Putamen (tissue), 1 donor: ENCODE measurements at places on chromosomes 4 and X.

- DNase-seq = no peak
These were observed 65.6 kb downstream of the ATXN3L start for GRCh38 chrX:13254076-13254785.

- DNase-seq = no peak
These were observed 112.7 kb upstream of the PTPN13 start for GRCh38 chr4:86481440-86481839.

DNA sequence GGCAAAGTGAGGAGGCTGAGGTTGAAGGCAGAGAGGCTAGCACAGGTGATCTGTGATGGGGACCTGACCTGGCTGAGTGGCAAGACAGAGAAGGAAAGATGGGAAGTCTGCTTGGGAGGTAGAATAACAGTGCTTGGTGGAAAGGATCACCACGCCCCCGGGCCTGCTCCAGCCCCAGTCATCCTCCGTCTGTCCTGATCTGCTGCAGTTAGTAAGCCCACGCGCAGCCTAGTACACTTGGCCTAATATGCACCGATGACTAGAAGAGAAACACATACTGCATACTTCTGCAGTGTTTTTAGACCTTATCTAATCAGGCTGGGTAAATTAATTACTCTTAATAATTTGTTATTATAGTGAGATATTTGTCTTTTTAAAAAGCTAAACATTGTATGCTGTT is 103.7 kb upstream of the KLF3 start:
- DNase-seq = no peak

- DNase-seq = no peak
These were observed 332.1 kb downstream of the ARAP2 start for GRCh38 chr4:35912174-35912573.

DNA sequence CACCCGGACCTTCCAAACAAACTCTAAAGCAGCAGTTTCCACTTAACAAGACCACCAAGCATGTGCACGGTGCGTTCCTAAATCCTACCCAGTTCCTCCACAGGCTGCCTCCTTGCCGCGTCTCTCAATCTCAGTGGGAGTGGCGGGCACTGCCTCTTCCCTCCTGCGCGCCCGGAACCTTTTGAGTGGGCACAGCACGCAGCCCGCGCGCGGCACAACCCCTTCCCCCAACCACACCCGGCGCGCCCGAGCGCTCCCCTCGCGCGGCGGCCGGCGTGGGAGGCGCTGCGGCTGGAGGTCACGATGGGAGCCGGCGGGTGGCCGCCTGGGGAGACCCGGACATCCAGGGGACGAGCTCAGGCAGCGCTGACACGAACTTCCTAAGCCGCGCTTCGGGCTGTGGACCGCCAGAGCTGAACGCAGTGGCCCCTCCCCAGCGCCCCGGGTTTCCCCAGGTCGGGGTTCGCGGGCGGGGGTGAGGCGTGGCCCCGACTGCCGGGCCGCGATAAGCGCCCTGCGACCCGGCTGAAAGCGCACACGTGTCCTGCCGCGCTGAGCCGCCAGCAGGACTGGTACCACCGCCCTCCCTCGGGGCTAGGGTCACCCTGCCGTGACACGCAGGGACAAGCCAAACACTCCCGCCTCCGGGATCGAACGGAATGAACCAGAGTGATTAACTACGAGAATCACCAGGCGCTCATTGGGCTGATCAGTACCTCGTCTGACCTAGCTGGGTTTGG is at the start of gene ABCG2:
ABCG2 (minus strand) TSS at position 151 of the 740 bp plus-strand sequence. CDS start 18,644 bp downstream, outside the sequence.
- peak; percentile 25 for DNase-seq

DNA sequence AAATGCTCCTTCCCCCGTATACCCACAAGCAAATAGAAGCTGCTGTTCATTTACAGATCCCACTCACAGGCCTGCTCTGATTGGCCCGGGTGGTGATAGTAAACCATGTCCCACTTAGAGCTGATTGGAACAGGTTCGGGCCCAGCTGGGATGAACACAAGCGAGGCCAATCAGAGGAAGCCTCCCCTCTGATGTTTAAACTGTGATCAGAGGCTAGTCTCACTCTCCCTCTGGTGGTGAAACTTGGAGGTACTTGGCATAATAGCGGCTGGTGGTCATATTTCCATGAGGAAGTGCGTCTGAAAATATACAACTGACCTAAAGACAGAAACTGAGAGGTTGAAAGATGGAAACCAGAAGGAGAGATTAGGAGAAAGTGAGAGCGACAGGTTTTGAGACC is 51.5 kb upstream of the TRPC3 start:
- no peak for DNase-seq

DNA sequence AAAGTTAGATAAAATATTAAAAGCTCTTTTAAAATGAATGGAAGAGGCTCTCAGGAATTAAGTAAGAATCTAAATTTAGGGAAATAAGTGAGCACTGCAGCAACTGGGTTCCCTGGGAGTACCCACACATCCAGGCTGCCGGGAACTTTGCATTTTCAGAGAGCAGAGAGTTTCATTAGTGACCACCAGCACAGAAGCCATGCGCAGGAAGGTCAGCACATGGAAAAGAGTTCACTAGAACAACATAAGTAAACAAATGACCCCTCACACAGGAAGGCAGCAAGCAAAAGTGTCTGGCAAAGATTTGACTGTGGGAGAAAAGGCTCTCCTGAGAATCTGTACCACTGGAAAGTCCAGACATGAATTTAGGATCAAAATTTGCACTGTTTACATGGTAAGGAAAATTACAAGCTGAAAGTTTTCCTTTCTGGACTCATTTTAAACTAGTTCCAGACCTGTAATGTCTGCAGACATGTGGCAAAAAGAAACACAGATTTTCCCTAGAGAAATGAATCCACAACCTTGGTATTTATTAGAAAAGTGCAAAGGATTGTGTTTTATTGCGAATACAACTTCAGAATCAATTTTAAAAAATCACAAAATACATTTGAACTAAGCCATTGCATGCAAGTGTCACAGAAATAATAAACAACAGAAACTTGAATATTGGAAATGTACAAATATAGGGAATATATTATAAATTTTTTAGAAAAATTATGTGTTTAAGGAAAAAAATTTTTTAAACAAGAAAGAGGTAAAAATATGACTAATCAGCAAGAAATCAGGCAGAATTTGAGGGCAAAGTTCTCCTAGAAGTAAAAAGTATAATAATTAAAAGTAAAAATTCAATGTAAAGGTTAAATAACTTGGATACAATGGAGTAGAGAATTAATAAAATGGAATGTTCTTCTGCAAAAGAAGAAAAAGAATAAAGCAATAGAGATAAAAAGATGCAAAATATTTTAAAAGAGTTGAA is 18.4 kb upstream of the MYOZ2 start:
- no peak for DNase-seq

- DNase-seq = no peak
These were observed 43.1 kb upstream of the UCP1 start for GRCh38 chr4:140611854-140612253.

GRCh38 chr4:151928112-151928511 is 167.3 kb upstream of the GATB start:
- DNase-seq = no peak

DNA sequence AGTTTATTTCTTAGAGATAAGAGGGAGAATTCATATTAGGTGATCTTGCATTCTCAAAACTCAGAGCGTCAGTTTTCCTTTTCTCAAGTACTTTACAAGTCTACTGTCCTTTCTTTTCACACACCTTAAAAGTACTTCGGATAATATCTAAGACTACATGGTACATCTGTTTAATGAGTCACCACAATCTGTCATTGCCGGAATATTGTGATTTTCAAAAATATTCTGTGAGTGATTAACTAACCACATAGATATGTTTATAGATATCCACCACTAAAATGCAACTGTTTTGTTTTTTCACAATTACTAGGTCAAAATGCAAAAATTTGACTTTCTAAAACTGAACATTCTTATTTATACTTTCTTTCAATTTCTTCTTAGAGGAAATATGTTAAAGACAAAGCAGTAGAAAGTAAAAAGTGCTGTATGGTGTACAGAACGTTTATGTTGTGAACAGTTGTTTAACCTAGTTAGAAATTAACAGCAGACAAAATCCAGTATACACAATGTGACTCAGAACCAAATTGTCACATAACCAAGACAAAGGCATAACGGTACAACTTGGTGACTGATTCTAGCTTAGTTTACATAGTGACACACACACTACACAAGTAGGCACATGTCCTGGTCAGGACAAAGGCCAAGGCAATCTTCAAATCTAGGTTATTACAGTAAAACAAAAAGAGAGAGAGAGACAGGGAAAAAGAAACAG is 482.9 kb downstream of the NAF1 start:
- no peak for DNase-seq

DNA sequence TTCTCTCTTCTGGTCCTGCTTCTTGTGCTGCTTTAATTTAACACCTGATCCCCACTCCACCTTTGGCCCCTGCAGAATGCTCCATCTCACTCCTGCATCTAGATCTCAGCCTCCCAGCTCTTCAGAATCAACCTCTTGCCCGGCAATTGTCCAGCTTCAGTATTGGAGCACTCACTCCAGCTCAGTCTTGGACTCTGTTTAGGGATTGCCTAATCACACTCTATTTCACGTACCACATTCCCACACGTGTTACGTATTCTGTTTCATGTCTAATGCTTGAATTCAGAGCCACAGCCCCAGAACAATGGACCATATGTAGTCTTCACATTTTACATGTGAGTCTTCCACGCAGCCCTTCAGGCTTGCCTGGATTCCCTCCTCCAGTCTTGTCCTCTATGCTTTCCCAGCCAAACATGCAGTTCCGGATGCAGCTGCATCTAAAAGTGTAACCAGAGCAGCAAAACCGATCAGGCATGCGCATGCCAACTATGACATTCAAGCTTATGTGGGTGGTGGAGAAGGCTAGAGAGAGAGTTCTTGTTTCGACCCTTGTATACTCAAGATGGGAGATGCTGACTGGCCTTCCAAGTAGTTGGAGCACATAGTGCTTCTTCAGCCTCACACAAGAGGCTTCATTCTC is 105.2 kb upstream of the FAM9A start:
- DNase-seq = no peak

DNA sequence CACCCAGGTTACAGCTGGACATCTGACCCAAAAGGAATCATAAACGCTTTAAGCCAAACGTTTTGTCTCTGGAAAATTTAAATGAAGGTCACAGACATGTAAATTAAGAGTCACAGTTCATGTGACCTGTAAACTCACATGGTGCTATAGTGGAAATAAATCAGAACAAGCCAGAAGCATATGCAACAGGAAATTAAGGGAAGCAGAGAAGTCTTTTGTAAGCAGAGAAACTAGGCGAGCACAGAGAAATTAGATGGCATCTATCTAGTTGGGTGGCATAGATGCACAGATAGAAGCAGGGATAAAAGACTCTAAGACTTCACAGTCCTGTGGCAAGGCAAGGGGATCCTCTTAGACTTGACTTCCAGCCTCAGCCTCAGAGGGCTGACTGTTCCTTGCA is 264.8 kb downstream of the GASK1B start:
- DNase-seq = no peak

DNA sequence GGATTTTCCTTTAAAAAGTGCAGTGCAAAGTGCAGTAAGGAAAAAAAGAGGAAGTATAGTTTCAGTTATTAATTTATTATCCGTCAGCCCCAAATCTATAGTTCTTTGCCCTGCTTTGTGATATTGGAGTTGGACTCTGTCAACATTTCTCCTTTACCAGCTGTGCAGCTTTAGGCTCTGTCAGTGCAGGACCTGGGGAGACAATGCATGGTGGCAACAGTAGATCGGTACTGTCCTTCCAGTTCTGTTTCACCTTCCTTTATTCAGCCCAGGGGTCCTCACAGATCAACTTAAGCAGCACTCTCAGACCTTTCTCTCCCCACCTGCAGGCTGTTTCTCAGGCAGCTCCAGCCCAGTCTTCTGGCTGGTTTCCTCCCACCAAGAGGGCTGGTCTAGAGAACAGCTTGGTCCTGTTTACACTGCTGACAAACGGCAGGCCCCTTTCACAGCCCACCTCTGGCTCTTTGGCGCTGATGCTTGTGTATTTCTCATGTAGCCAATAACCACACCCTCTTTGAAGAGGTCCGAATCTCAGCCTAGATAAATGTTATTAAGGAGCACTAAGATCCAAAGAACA is 71.6 kb downstream of the MCUB start:
- DNase-seq = no peak

DNA sequence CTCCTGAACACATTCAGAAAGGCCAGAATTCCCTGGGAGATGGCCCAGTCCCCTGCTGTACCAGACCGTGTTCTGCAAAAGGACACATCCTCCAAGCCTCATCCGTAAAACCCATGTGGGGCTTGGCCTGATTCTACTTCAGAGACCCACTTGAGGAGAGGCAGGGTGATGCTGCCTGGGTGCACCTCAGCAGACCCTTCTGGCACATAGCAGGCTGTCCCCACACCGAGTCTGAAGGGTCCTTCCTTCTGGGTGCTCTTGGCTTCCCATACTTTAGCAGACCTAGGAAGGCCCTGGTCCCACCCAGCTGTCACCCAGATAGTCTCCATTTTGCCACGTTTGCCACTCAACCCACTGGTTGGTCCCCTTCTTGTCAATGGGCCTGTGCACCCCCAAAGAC is 270.1 kb upstream of the AGTR2 start:
- DNase-seq = no peak

GRCh38 chr4:82360298-82361177 is 13.3 kb downstream of the HNRNPD start:
- no peak for DNase-seq

DNA sequence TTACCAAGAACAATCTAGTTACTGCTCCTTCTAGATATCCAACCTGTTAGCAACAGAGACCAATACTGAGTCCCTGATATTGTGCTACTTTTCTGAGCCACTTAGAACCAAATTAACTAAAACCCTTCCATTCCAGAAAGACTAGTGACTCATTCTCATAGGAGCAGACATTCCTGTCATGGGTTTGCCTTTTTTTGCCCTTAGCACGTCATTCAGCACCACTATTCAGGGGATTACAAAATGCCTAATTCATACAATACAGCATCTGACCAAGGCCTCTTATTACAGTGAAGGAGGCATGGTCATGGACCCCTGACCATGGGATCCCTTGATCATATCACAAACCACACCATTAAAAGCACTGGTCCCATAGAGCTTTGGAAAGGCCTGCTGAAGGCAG is 123.8 kb upstream of the CXCL13 start:
- DNase-seq = no peak

GRCh38 chrX:113009029-113009428 is 168.4 kb upstream of the AMOT start:
- no peak for DNase-seq

DNA sequence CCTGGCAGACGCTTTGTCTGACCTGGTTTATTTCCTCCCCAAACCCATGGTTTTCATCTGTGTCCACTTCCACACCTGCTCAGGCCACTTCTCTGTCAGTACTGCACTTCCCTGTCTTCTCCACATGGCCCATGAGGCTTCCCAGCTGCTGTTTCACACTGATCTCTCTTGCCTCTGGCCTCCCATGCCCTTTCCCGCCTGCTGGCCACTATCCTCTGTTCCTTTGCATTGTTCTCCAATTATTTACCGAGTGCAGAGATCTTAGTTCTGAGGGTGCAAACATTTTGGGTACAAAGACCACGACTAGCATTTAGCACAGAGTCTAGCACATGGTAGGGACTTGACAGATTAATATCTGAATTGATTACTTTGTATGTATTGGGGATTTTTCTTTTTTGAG is 174.8 kb upstream of the NPY2R start:
- DNase-seq = no peak

DNA sequence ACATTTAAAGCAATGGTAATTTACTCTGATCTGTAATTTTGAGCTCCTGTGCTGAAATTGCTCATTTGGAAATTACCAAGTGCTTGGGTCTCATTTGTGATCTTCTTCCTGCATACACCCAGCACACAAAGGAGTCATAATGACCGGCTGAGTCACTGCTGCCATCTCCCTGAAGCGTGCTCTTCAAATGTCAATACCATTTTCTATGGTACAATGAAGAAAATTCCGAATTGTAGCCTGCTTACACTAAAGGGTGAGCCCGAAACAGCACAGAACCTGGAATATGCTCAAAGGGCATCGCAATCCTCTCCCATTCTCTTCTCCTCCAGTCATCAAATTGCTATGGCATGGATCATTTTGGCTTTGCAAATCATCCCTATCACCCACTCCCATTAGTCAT is 140.5 kb downstream of the GRIA3 start:
- peak; percentile 27 for DNase-seq
